ENCODE measurements at places on chromosomes 6 and 20.

GRCh38 chr6:16355238-16355637, 116.9 kb downstream of the GMPR start:
- no peak for DNase-seq

- no peak for DNase-seq
Observed at GRCh38 chr6:7078856-7079255, 28.9 kb upstream of the RREB1 start.

DNA sequence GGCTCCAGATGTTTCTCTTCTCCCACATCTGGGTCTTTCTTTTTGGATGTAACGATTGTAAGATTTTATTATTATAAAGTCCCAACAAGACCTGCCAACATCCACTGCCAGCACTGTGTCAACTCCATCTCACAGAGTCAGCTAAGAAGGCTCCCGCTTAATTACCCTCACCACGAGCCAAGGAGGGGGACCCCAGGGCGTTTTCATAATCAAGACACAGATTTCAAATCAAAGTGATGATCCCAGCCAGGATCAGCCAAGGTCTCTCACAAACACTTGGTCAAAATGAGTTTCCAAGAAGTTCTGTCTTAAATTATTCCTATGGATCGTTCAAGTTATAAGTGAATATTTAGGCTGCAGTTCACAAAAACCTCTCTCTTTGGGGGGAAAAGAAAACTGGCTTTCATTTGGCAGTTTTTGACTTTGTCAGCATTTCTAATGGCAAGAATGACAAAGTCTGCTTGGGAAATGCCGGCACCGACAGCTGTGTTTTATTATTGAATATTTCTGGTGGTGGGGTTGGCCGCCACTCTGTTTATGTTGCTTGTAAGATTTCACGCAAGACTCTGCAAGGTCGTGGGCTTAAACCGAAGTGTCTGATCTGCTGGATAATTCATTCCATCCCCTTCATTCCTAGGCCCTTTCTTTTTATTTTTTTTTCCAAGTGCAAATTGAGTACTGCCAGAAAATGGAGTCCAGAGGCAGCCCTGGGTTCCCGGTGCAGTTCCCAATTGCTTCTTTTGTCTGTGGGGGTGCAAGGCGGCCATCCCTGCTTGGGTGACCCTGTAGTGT, 170.2 kb upstream of the PMEPA1 start:
- DNase-seq = peak; percentile 72

- DNase-seq = no peak
Observed at GRCh38 chr6:28758818-28759235, 165.0 kb downstream of the TRIM27 start.

GRCh38 chr6:115058414-115059211, 715.8 kb upstream of the HS3ST5 start:
- DNase-seq = no peak
